ENCODE measurements at places on chromosomes 2 and 18.

GRCh38 chr2:205827809-205828365 lies 145.6 kb downstream of the NRP2 start:
- DNase-seq = no peak

GRCh38 chr2:38315707-38316333 lies 61.3 kb downstream of the ATL2 start:
- peak; percentile 1 for DNase-seq

- DNase-seq = no peak
Measured at GRCh38 chr18:3599195-3599594, 149.2 kb downstream of the TGIF1 start.

DNA sequence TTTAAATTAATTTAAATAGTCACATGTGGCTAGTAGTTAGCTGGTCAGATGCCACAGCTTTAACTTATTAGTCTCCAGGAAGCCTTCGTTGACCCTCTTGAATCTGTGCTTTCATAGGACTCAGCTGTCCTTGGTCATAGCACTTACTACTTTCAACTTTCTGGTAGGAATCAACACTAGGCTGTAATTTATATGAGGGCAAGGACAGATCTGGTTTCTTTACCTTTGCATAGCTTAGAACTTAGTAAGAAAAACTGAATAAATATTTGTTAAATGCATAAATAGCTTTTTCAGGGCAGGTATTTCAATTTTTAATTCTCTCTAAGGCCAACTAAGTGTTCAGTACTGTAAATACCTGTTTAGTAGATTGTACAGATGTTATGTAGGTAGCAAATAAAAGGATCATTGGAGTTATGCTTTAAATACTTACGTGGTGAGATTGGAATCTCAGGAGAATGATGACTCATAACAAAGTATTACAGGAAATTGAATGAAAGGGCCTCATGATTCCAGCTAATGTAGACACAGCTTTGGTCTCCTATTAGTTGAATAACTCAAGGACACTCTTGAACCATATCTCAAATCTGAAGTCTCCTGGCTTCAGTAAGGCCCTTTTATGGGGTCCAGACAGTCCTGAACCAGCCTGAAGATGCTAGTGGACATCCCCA lies 2.6 kb downstream of the CLIP4 start:
- no peak for DNase-seq

GRCh38 chr18:50427896-50428295 lies 53.0 kb downstream of the SKA1 start:
- no peak for DNase-seq

- no peak for DNase-seq
Measured at GRCh38 chr2:240764605-240765004, 55.4 kb downstream of the KIF1A start.

- DNase-seq = no peak
Measured at GRCh38 chr2:71822463-71822862, 325.2 kb downstream of the CYP26B1 start.

DNA sequence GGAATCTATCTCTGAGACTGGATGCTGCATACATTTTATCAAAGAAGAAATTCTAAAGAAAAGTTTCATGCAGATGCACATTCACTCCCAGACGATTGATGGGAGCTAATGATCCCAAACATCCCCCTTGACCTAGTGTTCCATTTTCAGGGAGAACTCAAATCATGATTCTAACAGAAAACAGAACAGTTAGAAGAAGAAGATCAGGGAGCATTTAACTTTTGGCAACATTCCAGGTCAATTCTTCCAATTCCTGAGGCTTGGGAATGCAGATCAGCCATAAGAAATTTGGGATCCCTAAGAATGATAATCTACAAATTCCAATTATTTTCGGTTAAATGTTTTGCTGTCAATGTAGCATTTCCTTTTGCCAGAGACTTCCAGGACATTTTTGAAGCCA lies 96.6 kb downstream of the CPO start:
- DNase-seq = no peak

DNA sequence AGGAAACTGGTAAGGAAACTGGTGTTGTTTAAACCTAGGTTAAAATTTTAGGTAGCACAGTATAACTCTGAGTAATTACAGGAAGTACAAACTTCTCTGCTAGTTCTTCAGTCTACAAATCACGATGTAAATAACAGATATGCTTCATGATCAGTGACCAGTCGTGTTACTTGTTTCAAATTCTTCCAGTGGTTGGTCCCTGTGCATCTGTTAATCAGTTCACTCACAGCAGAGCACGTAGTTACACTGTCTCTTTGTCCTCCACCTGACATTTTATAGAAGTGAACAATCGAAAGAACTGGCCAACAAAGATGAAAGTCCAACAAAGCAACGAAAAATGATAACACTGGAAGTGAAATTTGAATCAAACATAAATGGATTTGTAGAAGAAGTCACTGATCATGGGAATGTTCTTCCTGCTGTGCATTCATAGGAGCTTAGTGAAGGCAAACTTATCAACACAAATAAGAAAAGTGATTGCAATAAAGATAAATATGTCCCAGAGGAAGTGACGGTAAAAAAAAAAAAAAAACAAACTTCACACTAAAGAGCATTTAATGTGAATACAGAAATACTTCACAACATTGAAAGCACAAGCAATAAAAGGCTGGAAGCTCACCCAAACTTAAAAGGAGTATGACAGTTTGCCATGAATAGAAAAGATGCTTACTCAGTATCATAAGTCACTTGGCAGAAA lies 7.0 kb downstream of the EIF2AK2 start:
- no peak for DNase-seq

DNA sequence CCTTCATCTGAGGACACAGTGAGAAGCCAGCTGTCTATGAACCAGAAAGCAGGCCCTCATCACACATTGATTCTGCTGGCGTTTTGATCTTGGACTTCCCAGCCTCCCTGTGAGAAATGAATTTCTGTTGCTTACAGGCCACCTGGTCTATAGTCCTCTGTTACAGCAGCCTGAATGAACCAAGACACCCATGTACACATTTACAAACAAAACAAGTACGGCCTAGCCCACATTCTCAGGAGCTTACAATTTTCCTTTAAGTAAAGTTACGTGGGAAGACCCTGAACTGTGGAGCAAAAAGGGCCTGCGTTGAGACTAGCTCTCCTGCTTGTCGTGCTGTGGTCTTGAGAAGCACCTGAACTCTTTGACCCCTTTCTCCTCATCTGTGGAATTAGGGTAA lies 12.0 kb upstream of the SLC20A1 start:
- no peak for DNase-seq

GRCh38 chr2:119574108-119574815 lies 30.0 kb downstream of the CFAP221 start:
- DNase-seq = no peak

DNA sequence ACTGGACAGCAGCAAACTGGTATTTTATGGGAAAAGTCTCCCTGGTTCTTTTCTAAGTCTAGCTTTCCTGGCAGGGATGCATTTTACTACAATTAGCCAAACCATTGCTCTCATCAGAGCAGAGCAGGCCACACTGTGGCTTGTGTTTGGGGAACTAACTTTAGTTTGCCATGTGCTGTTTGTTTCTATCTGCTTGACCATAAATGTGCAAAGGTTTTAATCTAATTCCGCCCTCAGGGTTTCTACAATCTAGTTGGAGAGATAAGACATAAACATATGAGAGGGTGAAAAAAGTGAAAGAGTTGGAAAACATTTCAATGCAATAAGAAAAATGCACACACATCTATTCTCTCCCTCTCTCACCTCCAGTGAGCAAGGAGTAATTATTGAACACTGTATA lies 86.9 kb upstream of the MAPK4 start:
- DNase-seq = no peak

- peak; percentile 26 for DNase-seq
Measured at GRCh38 chr2:38581193-38582147, 21.3 kb downstream of the HNRNPLL start.

- no peak for DNase-seq
Measured at GRCh38 chr2:74205596-74205995, 7.2 kb downstream of the MTHFD2 start.

DNA sequence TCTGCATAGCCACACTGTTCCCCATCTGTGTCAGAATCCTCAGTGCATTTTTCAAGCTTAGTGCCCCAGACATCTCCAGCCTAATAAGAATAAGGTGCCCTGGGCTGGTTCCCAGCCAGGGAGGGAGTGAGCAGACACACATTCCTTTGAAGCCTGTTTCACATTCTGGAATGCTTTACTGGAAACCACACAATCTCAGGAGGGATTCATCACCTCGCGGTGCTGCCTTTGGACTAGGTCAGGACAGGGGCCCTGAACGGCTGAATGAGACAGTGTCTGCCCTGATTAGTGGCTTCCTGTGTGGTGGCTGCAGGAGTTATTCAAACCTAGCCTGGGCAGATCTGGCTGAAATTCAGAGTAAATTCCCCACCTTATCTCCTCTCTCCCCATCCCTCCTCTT lies 108.0 kb upstream of the LDAH start:
- peak; percentile 51 for DNase-seq

GRCh38 chr18:36467614-36468013 lies 170.1 kb downstream of the FHOD3 start:
- DNase-seq = no peak

- DNase-seq = no peak
Measured at GRCh38 chr2:137800386-137800785, 163.9 kb upstream of the HNMT start.

DNA sequence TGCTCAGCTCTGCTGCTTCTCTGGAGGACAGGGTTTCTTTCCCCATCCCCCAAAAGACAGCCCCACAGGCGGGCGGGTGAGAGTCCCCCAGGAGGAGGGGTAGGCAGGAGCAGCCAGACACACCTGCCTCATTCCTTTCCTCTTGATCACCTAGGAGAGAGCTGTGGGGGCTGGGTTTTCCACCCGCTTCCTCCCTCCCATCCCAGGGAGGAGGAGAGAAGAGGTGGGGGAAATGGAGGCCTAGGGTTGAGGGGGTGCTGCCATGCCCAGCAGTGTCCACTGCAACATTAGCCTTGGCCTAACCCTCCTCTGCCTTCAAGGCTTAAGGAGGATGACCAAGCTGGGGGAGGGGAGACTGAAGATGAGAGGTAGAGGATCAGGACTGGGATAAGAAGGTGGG lies 14.7 kb downstream of the WNT10A start:
- DNase-seq = no peak

DNA sequence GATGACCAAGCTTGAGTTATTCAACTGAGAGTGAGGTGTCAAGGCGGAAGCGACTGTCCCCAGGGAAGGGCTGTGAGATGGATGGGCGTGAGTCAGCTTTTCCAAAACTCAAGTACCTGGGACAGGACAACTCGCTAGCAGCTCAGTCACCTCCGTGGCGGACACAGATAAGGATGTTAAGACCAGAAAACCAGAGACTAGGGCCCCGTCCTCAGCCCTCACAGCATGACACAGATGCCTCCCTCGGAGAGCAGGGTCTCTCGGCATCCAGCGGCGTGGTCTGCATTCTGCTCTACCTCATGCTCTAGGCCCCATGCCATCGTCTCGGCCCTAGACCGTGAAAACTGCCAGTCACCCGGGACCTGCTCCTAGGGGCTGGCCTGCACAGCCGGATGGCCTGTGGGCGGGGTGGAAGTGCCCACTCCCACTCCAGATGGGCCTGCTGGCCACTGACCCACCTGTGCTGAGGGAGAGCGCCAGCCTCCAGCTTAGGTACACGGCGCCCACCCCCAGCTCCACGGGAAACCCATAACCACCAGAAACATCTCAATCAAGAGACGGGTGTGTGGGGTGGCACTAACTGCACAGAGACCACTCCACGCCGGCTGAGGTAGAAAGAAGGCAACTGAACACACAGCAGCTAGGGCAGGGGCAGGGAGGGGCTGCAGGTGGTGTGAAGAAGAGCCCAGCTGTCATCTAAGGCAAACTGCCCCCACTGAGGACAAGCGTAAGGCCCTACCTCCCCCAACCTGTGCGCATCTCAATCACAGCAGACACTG lies 39.8 kb downstream of the ANO7 start:
- DNase-seq = no peak

DNA sequence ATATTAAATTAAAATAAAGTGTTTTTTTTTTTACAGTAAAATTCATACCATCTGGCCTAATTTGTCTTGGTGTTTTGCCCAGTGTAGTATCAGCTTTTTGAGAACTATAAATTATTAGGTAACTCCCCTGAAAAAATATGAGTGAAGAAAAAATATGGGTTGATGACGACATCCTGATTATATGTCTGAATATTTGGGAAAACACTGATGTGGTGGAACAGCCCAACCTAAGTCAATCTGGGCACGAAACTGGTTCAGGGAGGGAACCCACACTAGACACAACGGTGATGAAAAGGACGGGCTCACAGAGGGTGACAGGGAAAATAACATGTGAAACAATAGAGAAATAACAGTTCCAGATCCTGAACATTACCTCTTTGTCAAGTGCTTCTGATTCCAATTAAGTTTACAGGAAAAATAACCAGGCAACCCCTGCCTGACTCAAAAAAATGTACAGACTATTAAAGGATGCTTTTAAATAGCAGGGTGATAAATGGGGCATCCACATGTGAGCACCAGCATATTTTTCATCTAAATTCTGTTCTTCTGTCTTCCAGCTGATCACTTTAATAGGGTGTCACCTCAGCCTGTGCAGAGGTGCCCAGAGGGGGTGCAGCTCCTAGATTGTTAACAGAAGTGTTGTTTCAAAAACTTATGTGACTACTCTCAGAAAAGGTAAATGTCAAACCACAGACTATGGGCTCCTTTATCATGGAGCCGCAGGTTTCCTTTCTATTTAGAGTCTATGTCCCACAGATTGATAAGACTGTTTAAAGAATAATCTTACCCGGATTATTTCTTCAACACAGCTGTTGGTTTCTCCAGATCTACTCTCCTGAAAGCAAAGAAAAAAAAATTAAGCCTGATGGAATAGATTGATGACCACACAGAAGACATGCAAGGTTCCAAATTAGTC lies 305.4 kb downstream of the AFF3 start:
- no peak for DNase-seq

- no peak for DNase-seq
Measured at GRCh38 chr2:11862049-11862448, 115.6 kb downstream of the LPIN1 start.

GRCh38 chr18:32349728-32350395 lies 120.8 kb downstream of the GAREM1 start:
- DNase-seq = peak; percentile 79

DNA sequence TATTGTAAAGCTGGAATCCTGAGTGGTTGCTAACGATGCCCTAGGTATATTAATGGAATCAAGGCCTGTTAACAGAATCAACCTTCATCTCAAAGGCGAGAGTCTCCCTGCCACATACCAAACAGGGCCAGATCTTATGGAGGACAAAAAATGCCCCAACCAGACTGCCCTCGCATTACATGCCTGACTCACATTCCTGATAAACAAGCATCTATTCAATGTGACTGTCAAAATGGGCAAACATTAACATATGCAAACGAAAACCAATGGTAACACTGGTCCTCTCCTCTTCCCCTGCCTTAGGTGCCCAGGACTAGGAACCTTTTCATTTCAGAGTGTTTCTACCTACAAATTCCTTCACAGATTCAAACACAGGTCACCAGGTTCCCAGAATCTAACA lies 83.4 kb downstream of the COL6A3 start:
- no peak for DNase-seq
